ENCODE measurements at places on chromosomes 4 and X.
A peak's percentile ranks its signal among the peaks of the same experiment; 100 is the strongest.

- no peak for DNase-seq
Measured at GRCh38 chr4:40747207-40747835, 2.4 kb upstream of the NSUN7 start.

DNA sequence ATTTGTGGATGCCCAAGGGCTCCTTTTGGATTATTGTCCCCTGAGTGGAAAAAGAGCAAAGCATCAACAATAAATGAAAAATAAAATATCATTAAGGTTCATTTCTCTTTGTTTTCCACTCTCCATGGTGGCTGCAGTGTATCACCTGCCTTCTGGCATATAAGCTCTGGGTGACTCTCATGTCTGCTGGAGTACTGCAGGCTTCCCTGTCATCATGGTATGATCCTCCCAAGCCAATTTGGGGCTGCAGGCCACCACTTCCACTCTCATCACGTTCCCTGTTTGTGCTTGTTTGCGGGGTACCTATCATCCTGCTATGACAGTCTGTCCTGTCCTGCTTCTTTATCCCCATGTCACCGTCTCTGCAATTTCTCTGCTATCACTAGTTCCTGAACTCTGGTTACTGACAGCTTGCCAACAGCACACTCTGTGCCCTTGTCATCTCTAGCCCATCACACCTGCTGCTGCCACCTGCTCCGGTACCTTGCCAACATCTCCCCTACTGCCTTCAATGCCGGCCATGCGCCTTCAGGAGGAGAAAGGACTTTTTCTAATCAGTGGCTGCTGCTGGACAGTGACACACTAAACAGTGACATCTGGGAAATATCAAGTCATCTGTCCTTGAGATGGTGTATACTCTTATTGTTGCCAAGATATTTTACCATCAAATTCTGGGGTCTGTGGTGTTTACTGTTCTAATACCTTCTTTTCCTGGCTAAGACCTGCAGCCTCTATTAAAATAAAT lies 23.0 kb upstream of the FGF5 start:
- no peak for DNase-seq

GRCh38 chr4:8325291-8325973 lies 55.9 kb downstream of the HTRA3 start:
- DNase-seq: no peak

- DNase-seq: no peak
Measured at GRCh38 chr4:101198682-101199339, 148.5 kb downstream of the PPP3CA start.

- DNase-seq: no peak
Measured at GRCh38 chr4:93960450-93960849, 131.9 kb downstream of the ATOH1 start.

- no peak for DNase-seq
Measured at GRCh38 chrX:109344678-109345077, 137.2 kb downstream of the GUCY2F start.

- DNase-seq: no peak
Measured at GRCh38 chr4:139732991-139733570, 67.5 kb downstream of the MGST2 start.

- peak; percentile 78 for DNase-seq
Measured at GRCh38 chrX:9148615-9149399, 114.9 kb upstream of the FAM9B start.

DNA sequence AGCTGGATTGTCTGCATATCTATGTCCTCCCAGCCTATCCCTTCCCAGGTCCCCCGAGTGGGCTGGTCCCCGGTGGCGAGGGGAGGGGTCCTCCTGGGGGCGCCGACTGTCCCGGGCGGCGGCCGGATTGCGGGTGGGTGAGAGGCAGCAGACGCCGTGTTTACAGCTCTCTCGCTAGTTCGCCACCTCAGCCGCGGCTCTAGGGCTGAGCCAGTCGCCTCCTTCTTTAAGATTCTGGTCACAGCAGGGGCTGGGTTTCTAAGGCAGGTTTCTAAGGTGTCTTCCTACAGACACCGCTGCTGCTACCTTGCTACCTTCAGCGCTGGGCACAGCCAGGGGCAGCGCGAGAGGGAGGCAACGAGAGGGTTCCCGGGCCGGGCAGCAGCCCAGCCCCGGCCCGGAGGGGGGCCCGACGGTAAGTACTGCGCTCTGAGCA lies 57.2 kb downstream of the FRMPD3 start:
- no peak for DNase-seq

DNA sequence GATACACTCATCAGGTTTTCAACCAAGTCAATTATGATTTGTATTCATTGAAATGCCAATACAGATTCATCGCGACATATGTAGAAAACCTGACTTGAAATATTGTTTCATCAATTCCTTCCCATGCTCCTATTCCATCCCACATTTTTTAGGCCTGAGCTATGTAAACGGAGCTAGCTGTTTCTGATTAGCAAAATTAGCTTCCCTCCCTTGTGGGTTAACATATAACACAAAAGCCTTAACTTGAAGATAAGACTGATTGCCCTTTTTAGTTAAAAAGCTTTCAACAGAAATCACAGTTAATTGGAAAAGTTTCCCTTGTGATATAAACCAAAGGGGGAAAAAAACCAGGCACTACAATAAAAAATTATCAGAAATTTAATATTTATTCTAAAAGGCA lies 32.8 kb upstream of the DCLK2 start:
- DNase-seq: no peak

DNA sequence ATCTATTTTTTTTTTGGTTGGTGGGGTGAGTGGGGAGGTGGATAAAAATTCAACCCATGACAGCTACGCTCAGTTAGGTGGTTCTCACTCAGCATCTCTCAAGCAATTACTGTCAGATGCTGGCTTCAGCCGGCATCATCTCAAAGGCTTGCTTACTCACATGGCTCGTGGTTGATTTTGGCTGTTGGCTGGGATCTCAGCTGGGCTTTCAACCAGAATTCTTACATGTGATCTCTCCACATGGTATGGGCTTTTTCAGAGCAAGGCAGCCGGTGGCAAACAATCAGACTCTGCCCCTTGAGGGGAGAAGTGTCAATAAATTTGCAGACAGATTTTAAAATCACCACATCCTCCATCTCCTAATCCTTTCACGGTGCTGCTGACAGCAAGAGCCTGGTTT lies 47.2 kb downstream of the SLC34A2 start:
- peak; percentile 6 for DNase-seq

- no peak for DNase-seq
Measured at GRCh38 chrX:97843200-97843811, 959.6 kb downstream of the RPA4 start.

GRCh38 chrX:74230094-74230493 lies 73.9 kb upstream of the ZCCHC13 start:
- no peak for DNase-seq

DNA sequence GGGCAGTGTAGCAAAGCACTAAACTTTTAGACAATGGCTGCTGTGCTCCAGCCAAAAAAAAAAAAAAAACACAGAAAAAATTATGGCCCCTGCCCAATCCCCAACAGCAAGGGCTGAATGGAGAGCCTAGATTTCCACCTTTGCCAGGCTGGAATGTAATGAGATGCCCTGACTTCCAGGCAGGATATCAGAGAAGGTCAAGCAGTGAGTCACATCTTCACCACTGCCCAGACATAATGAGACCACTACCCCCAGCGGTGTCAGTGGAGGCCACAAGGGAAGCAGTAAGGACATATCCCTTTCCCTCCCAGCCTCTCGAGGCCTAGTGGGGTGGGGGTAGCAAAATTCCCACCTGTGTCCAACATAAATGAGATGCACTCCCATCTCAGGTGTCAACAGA lies 216.3 kb upstream of the LEF1 start:
- DNase-seq: no peak

DNA sequence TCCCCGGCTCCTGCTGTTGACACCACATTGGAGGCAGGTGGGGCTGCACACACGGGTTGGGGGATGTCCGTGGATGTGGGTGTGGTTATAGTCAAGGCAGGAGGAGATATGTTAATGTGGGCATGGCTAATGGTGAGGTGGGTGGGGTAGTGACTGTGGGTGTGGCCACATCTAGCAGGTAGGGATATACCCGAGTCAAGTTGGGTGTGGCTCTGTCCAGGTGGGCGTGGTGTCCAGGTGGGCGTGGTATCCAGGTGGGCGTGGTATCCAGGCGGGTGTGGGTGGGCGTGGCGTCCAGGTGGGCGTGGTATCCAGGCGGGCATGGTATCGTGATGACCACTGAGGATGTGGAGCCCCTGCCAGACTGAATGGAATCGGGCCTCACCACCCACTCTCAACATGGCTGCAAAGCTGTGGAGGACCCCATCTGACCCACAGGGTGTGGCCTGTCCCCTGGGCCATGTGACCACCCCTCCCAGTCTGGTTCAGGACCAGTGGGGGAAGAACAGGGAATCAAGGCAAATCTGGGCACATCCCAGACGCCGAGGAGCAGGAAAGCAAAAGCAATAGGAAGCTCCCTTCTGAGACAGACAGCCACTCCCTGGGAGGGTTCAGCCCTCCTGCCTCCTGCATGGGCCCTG lies 21.0 kb downstream of the MAN2B2 start:
- DNase-seq: no peak

DNA sequence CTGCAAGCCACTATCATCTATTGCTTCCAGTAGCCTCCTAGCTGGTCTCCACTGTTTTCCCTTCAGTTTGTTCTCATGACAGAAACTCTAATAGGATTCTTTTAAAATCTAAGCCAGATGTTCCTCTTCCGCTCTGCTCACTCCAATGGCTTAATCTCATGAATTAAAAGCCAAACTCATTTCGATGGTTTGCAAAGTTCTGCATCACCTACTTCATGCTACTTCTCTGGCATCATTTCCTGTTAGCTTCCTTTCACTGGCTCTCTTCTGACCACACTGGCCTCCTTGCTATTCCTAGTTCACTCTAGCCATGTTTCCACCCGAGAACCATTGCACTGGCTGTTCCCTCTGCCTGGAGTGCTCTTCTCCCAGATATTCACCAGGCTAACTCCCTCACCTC lies 102.0 kb upstream of the LSM6 start:
- peak; percentile 22 for DNase-seq

- DNase-seq: no peak
Measured at GRCh38 chr4:67292636-67293035, 252.7 kb downstream of the CENPC start.

DNA sequence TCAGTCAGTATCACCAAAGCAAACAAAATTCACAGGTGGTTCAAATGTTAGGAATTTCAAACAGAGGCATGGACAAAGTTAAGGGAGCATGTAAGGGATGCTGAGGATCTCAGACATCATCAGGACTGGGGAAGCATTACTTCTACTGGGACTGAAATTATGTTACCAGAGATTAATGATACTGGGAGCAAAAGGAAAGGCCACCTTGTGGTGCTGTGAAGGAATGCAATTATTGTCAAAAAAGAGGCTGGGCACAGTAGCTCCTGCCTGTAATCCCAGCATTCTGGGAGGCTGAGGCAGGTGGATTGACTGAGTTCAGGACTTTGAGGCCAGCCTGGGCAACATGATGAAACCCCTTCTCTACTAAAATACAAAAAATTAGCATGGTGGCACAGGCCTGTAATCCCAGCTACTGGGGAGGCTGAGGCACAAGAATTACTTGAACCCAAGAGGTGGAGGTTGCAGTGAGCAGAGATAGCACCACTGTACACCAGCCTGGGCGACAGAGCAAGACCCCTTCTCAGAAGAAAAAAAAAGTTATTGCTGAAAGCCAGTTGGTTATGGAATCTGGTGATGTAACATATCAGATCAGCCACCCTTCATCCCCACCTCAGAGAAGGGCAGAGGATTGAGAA lies 954.3 kb downstream of the PCDH7 start:
- no peak for DNase-seq

DNA sequence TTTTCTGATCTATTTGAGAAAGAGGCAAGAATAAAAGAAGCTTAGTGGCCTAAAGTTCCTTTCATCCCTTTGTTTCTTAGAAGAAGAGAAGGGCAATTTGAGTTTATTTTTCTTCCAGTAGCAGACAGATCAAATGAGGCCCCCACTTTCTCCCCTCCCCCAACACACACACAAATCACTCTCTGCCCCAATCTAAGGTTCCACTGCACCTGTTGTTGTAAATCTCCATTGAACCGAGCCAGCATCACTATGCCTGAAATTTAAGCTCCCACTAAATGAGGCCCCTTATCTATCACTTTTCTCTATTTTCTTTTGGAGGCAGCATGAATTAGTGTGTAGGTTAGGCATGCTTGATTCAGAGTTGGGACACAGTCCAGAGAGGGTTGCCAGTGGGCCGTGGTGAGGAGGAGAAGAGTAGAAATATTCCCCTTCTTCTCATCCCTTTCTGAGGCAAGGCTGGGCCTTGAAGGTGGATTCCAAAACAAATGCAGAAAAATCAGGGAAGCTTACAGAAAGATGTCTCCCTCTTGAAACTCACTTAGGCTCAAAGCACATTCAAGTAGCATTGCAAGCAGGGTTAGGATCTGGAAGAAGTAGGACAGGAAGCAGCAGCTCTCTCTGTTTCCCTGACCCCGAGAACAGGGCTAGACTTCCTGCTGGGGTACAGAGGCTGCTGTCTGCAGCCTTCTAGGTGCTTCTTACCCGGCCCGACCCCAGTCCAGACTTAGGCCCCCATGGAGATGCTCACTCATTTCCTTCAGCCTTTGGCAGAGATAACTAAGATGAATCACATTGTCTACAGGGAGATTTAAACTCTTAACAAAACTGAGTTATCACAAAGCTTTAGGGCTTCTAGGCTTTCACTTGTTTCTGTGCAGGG lies 70.7 kb downstream of the RASL11B start:
- no peak for DNase-seq

DNA sequence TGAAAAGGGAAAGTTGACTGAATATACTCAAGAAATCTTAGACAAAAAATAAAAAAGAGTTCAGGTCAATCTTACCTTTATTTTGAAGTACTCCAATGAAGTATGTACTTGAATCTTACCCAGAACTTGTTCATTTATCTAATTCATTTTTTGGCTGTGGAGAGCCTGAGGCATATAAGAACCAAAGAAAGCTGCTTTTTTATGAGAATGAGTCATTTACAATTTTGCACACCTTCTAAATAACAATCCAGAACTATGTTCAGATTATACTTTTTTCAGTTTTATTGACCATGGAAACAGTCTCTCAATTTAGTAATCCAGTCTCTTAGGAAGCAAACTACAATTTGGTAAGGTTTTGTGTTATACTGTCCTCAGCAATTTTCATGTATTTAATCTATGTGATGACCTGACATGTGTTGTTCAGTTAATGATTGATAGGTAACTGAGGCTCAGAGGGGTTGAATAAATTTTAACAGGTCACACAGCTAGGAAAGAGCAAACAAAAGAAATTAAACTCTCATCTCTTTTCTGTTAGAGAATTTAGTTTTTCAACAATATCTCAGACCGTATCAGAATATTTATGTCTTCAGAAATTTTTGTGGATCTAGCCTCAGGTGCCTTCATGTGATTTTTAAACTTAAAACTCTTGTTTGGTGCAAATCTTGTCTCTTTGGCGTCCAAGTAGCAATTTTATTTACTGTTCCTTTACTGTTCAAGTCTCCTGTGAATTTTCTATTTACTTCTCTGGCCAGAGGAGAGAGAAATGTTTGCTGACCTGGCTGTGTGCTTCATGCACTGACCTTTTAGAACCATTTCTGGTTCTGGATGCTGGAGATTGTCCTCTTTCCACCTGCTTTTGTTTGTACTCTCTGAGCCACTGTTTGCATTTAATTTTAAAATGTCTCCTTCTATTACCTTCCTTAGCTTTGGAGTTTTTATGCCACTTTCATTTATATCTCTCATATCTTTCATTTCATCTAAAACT lies 1453.4 kb downstream of the STIM2 start:
- no peak for DNase-seq
